ENCODE measurements at places on chromosomes 5 and 9. TPM values are rescaled to one million over a fixed set of nuclear protein-coding genes. Genes with fewer than 3 reads are reported as not detected.

Gene FOXD4L3
- total RNA-seq = 0.08 TPM

Gene BAG1
- total RNA-seq = 35.1 TPM

Gene CER1
- total RNA-seq = not detected

Gene SIT1
- total RNA-seq = 1.1 TPM

Gene LECT2
- total RNA-seq = 72.0 TPM

Gene SLC26A2
- 6.1 TPM for total RNA-seq

Gene NEUROG1
- not detected for total RNA-seq

Gene SELENOP
- 944 TPM for total RNA-seq

Gene GMCL2
- not detected for total RNA-seq

Gene ITGA1
- total RNA-seq = 47.0 TPM

Gene GALNT12
- total RNA-seq = 1.4 TPM

Gene IL31RA
- not detected for total RNA-seq

Gene DBH
- 0.37 TPM for total RNA-seq

Gene PCDHB10
- 0.14 TPM for total RNA-seq

Gene TPPP
- 2.1 TPM for total RNA-seq

Gene BARHL1
- not detected for total RNA-seq

Gene ADAMTS19
- total RNA-seq = 0.09 TPM

Gene CARTPT
- not detected for total RNA-seq

Gene PCSK5
- total RNA-seq = 0.93 TPM

Gene HTR4
- total RNA-seq = 2.4 TPM

Gene EXOSC3
- total RNA-seq = 19.9 TPM
